RCC 7860 (cell line): ENCODE measurements at places on chromosomes 6 and 20.
A peak's percentile ranks its signal among the peaks of the same experiment; 100 is the strongest.

DNA sequence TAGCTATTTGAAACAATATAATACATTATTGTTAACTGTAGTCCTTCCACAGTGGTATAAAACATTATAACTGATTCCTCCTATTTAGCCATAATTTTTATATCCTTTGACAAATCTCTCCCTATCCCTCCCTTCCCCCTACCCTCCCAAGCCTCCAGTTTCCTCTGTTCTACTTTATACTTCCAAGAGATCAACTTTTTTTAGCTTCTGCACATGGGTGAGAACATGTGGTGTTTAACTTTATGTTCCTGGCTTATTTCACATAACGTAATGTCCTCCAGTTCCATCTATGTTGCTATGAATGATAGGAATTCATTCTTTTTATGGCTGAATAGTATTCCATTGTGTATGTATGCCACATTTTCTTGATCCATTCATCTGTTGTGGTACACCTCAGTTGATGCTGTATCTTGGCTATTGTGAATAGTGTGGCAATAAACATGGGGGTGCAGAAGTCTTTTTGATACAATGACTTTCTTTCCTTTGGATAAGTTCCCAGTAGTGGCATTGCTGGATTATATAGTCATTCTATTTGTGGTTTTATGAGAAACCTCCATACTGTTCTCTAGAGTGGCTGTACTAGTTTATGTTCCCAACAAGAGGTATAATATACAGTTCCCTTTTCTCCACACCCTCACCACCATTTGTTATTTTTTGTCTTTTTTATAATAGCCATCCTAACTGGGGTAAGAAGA, 205.0 kb downstream of the KCNQ5 start:
- peak; percentile 69 for DNase-seq

- no peak for DNase-seq
Measured at GRCh38 chr20:14817101-14817500, 479.7 kb upstream of the FLRT3 start.

DNA sequence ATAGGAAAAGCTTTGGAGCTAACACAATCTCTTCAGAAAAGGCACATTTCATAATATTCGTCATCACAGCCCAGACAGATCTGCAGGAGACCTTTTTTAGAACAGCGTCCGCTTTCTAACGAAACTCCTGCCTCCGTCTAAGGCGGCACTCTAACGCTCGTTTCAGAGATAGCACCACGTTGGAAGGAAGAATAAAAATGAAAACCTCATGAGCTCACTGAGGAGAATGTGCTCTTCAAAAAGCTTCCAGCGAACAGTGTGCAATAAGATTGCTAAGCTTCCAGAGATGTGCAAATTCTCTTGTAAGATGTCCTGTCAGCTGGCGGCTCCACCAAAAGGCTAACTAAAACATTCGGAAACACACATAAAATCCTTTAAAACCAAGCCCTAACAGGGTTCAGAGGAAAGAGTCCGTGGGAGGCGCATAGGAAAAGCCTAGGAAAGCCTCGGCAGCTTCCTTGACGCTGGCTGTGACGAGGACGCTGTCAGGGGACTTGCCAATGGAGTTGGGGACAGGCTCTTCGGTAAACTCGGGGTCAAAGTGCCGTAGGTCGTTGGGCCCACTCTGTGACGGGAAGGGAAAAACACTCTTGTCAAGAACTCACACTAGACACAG, 117.6 kb upstream of the SLC2A12 start:
- DNase-seq: no peak

DNA sequence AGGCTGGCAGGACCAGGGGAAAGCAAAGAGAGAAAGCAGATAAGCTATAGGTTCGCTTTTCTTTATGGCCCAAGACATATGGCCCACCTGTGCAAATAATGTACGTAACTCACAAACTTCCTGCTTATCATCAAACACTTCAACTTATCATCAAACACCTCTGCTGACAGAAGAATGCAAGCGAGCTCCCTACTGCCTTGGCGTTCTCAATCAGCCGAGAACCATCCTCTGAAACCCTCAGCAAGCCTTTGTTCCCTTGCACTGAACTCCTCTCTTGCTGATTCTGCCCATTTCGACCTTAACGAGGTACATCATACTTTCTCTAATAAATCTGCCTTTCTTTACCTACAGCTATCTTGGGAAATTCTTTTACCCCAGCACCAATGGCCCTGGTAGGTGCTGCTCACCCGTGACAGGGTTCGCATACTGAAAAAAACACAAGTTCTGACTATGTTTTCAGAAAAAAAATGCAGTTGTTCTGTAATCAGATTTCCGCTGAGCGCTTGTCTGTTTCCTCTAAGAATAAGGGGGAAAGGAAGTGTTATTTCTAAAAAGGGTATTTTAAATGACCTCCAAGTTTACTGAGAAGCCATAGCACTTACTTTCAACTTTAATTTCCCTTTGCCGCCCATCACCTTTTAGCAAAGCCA, 28.3 kb downstream of the SERPINB6 start:
- DNase-seq: no peak

DNA sequence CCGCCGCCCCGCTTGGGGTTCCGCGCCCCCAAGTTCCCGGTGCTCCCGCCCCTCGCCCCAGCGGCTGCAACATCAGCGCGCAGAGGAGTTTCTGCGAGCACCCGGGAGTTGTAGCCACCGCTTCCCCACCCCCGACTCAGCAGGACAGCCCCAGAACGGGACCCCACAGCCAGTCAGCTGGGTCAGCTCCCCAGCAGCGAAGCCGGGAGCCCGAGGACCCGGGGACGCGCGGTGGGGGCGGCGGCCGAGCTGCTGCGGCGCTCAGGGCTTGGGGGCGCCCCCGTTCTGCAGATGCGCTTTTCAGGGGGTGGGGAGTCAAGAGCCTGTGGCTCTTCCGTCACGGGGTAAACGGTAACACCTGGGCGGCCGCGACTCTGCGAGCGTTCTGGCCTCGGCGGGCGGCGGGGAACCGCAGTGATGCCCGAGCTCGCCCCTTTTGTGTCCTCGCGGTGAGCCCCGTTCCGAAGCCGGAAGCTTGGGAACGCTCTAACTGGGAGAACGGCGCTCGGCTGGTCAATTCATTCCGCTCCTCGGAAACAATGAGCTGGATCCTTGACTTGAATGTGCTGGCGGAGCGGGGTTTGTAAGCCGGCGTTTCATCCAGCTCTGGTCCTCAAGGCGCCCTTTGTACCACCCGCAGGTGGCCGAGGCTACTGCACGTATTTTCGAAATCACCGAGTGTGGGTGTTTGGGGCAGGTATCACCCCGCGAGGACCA, 774 bp downstream of the PLEKHG1 start:
- peak; percentile 30 for DNase-seq

- DNase-seq: no peak
Measured at GRCh38 chr6:32047084-32047478, 8.9 kb downstream of the CYP21A2 start.

- DNase-seq: no peak
Measured at GRCh38 chr6:139337001-139337400, 37.4 kb downstream of the CITED2 start.

- DNase-seq: no peak
Measured at GRCh38 chr6:20653085-20653479, 118.8 kb downstream of the CDKAL1 start.
